ENCODE measurements at places on chromosomes 13 and 19. TPM values are rescaled to one million over a fixed set of nuclear protein-coding genes. Genes with fewer than 3 reads are reported as not detected.

The SIGLEC5 gene
- total RNA-seq = not detected

The ZNF420 gene
- 10.4 TPM for total RNA-seq

The PRKCG gene
- total RNA-seq = not detected

The CGB8 gene
- total RNA-seq = not detected

The WDR62 gene
- 46.0 TPM for total RNA-seq

The WDR87 gene
- total RNA-seq = not detected

The PSG7 gene
- not detected for total RNA-seq

The AP3D1 gene
- 110 TPM for total RNA-seq

The ZNF763 gene
- 0.85 TPM for total RNA-seq

The CDX2 gene
- total RNA-seq = not detected

The FCAR gene
- total RNA-seq = not detected

The NLRP4 gene
- not detected for total RNA-seq

The CDC42EP5 gene
- 0.61 TPM for total RNA-seq

The PNKP gene
- 133 TPM for total RNA-seq

The GCDH gene
- total RNA-seq = 46.1 TPM

The ZNF846 gene
- 9.6 TPM for total RNA-seq

The DAPK3 gene
- total RNA-seq = 53.0 TPM

The SIPA1L3 gene
- 16.6 TPM for total RNA-seq

The ZNF611 gene
- 30.7 TPM for total RNA-seq

The FUT2 gene
- total RNA-seq = not detected

The MAU2 gene
- 82.4 TPM for total RNA-seq

All from activated CD8-positive, alpha-beta memory T cell treated with anti-CD3 and anti-CD28 coated beads, Interleukin-2, amount 10 ng/mL, durations not matched to agents 7 days and 5 days (primary cell).